Transverse colon (tissue), 4 donors: ENCODE measurements at places on chromosomes 16 and 17. TPM values are rescaled to one million over a fixed set of nuclear protein-coding genes. Genes with fewer than 3 reads are reported as not detected.

Gene SLC35G6
- not detected for total RNA-seq

Gene DCAF7
- 29.2 TPM for total RNA-seq

Gene ACSM2A
- not detected for total RNA-seq

Gene GFAP
- not detected for total RNA-seq

Gene ESRP2
- 76.5 TPM for total RNA-seq

Gene HS3ST4
- not detected for total RNA-seq

Gene MYH1
- total RNA-seq, result 1.6 TPM

Gene EVPL
- 22.1 TPM for total RNA-seq

DNA sequence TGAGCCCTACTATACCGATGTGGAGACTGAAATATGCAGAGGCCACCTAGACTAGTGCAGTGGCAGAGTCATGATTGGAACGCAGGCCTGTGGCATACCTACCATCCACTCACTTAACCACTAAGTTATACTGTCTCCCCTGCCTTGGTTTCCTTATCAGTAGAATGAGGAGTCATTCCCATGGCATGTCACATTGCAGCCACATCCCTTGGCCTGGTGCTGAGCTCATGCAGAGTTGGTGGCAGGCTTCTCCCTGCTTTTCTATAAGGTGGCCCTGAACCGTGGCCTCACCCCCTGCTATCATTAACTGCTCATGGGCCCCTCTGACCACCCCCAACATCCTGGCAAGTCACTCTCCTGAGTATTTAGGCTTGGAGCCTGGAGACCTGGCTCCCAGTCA lies 212.5 kb downstream of the KATNIP start:
- H3K36me3 ChIP-seq, result no peaks in the 10 kb centered on the region
- DNase-seq, result no peak
- H3K4me3 ChIP-seq, result no peak overlapping the region
- no peaks in the 10 kb centered on the region for H3K27me3 ChIP-seq

- no peaks in the 10 kb centered on the region for H3K36me3 ChIP-seq
- peaks cover 10% of the 10 kb centered on the region for H3K4me1 ChIP-seq
Measured at GRCh38 chr16:50464325-50465290, 83.6 kb upstream of the NKD1 start.

DNA sequence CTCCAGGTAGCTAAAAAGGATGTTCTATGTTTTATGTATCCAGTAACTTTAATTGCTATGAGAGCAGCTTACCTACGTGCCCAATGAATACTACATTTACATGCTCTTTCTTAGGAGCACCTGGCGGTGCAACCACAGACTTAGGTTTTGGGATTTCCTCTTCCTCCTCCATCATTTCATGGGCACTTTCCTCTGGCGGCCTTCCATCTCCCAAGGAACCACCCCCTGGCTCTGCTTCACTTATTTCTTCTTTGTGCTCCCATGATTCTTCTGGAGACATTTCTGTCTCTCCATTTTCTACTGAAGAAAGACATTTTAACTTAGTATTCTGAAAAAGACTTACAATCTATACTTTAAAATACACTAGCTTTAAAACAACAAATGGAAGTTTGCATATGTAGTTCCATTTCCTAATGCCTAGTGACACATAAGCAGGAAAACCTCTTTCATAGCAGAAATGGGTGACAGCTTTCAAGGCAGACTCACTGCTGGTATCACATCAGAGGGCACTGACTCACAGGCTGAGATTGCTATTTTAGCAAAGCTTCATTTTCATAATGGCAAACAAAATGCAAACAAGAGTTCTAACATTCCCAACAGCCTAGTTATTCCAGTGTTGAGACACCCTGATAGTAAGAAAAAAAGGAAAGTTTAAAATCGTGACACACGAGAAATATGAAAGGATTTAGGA lies 19.1 kb downstream of the GSPT1 start:
- no peaks in the 10 kb centered on the region for H3K27me3 ChIP-seq
- no peak for DNase-seq
- H3K27ac ChIP-seq, result no peak overlapping the region
- no peaks in the 10 kb centered on the region for H3K4me1 ChIP-seq

DNA sequence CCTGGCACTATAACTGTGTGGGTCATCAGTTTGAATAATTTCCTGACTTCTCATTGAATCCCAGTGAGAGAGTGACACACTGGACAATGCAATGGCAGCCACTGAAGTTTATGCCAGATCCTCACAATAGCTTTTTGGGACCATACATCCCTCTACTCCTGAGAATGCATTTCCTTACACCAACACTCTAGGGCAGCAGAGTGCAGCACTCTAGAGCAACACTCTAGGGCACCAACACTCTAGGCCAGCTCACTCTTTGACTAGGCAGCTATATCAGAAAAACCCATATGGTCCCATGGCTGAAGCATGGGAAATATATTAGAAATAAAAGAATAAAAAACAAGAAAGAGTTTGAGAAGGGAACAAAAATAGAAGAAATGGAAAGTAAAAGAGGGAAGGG lies 309.2 kb downstream of the MAP2K6 start:
- no peaks in the 10 kb centered on the region for H3K27me3 ChIP-seq
- H3K36me3 ChIP-seq, result no peaks in the 10 kb centered on the region
- no peak overlapping the region for H3K27ac ChIP-seq
- H3K4me3 ChIP-seq, result no peak overlapping the region
- DNase-seq, result no peak

DNA sequence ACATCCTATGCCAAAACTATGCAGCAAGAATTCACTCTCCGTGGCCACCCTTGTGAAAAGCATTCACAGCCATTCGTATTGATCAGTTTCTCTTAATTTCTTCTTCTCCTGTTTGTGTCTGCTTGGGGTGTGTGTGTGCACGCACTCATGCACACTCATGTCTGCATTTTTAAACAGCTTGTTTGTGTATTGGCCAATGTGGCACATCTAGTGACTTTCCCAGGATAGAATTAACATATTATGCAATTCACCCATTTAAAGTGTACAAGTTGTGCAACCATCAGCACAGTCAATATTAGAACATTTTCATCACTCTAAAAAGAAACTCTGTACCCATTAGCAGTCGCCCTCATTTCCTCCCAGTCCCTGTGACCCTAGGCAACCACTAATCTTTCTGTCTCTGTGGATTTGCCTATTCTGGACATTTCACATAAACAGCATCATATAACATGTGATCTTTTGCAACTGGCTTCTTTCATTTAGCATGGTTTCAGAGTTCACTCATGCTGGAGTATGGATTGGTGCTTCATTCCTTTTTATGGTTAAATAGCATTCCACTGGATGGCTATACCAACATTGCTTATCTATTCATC lies 20.1 kb downstream of the IRX3 start:
- H3K36me3 ChIP-seq, result no peaks in the 10 kb centered on the region
- no peak overlapping the region for H3K27ac ChIP-seq
- no peaks in the 10 kb centered on the region for H3K4me1 ChIP-seq
- peaks cover 10% of the 10 kb centered on the region for H3K27me3 ChIP-seq

- no peak overlapping the region for H3K4me3 ChIP-seq
- DNase-seq, result no peak
- no peaks in the 10 kb centered on the region for H3K27me3 ChIP-seq
- no peak overlapping the region for H3K27ac ChIP-seq
- H3K4me1 ChIP-seq, result no peaks in the 10 kb centered on the region
Measured at GRCh38 chr16:74500907-74501306, 79.6 kb upstream of the CLEC18B start.

DNA sequence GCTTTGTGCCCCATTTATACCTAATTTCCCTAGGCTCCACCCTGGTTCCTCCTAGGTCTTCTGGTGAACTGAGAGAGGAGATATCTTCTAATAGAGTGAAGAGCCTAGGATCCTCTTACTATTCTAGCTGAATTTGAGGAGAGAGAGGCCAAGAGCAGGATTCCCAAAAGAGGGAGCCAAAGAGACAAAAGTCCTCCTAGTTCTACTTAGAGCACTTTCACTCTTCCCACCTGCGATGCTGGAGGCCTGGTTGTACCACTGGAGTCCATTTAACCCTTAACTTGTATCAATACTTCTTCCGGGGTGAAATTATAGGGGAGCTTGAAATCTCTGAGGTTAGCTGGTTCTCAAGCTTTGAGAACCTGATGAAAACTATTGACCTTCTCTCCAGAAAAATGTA lies 3.4 kb upstream of the SSH2 start:
- no peak overlapping the region for H3K4me3 ChIP-seq
- H3K27ac ChIP-seq, result no peak overlapping the region
- peaks cover 18% of the 10 kb centered on the region for H3K4me1 ChIP-seq
- H3K36me3 ChIP-seq, result no peaks in the 10 kb centered on the region
- DNase-seq, result no peak

DNA sequence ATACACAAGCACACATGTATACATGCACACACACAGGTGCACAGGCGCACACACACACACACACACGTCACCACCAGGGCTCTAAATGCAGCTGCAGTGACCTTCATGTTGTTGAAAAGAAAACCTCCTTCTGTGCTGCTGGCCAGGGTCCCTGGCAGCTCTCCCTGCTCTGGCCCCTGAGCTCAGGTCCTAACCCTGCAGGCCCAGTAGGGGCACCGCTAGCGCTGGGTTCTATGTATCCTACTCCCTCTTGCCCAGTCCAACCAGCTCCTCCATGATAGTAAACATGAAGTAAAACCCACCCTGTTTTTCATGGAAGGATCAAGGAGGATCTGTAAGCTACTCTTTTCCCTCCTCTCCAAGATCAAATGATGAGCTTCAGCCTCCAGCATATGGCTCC lies 172.8 kb downstream of the RBFOX3 start:
- no peaks in the 10 kb centered on the region for H3K36me3 ChIP-seq
- no peak overlapping the region for H3K27ac ChIP-seq
- no peaks in the 10 kb centered on the region for H3K4me1 ChIP-seq
- H3K27me3 ChIP-seq, result peaks cover 7% of the 10 kb centered on the region
- H3K4me3 ChIP-seq, result no peak overlapping the region
- no peak for DNase-seq

DNA sequence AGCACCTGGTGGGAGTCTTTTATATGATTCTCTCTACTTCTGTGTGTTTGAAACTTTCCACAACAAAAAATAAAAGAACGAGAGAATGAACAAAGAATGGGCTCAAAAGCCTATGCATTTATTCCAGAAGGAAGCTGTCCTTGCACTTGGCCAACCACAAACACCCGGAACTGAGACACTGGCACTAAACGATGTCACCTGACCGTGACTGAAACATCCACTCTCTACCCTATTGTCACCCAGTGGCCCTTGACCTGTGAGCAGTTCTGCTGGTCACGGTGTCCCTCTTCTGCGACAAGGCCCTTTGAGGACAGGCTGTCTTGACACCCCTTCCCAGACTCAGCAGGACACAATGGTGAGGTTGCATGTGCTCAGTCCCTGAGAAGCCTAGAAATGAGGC lies 56.6 kb downstream of the TEKT5 start:
- no peaks in the 10 kb centered on the region for H3K36me3 ChIP-seq
- no peaks in the 10 kb centered on the region for H3K27me3 ChIP-seq
- H3K27ac ChIP-seq, result no peak overlapping the region
- no peak for DNase-seq
- no peak overlapping the region for H3K4me3 ChIP-seq
- no peaks in the 10 kb centered on the region for H3K4me1 ChIP-seq

GRCh38 chr17:1100382-1100781 lies 79.4 kb downstream of the ABR start:
- no peak overlapping the region for H3K4me3 ChIP-seq
- H3K36me3 ChIP-seq, result no peaks in the 10 kb centered on the region
- no peaks in the 10 kb centered on the region for H3K27me3 ChIP-seq
- DNase-seq, result no peak
- peaks cover 33% of the 10 kb centered on the region for H3K4me1 ChIP-seq

- no peak overlapping the region for H3K4me3 ChIP-seq
- no peaks in the 10 kb centered on the region for H3K36me3 ChIP-seq
- peaks cover 33% of the 10 kb centered on the region for H3K27me3 ChIP-seq
- H3K27ac ChIP-seq, result no peak overlapping the region
Measured at GRCh38 chr17:44956998-44957981, 9.7 kb upstream of the KIF18B start.

DNA sequence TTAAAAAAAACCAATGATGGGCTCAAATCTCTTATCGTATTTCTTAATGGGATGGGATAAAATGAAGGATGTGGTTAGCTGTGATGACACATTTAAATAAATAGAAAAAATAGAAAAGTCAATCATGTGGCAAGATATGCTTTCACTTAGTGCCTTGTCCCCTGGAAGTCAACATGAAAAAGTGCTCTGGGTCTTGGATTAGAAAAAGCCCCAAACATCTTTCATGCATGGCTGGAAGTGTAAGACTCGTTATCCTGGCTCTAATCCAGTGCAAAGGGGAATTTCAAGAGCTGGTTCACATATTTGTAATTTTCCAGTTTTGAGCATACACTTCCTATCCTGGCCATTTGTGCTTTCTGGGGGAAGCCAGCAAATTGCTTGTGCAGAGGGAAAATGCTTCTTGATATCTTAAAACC lies 160.9 kb downstream of the MAP2K6 start:
- peaks cover 11% of the 10 kb centered on the region for H3K4me1 ChIP-seq
- no peak for DNase-seq
- H3K27ac ChIP-seq, result no peak overlapping the region
